ENCODE measurements at places on chromosomes 12 and 14.

DNA sequence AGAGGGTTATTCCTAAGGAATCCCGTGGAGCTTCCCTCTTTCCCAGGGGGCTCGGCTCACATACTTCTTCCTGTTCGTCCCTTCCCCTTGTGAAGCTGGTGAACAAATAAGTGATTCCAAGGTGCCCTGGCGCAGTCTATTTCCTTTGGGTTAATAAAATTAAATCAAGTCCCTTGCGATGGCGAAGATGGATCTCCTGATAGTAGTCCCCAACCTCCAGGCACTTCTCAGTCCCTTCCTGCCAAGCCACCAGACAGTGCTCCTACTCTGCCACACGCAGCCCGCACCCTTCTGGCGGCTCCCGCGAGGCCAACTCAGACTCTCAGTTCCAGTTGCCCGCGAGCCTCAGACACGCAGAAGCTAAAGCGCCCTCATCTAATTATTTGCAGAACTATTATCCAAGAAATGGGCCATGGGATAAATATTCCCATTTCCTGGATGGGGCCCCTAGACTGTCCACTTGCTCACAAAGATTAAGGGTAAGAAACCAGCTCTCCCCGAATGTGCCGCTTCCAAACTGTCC is 2.4 kb upstream of the SIX6 start:
- no peak for DNase-seq

DNA sequence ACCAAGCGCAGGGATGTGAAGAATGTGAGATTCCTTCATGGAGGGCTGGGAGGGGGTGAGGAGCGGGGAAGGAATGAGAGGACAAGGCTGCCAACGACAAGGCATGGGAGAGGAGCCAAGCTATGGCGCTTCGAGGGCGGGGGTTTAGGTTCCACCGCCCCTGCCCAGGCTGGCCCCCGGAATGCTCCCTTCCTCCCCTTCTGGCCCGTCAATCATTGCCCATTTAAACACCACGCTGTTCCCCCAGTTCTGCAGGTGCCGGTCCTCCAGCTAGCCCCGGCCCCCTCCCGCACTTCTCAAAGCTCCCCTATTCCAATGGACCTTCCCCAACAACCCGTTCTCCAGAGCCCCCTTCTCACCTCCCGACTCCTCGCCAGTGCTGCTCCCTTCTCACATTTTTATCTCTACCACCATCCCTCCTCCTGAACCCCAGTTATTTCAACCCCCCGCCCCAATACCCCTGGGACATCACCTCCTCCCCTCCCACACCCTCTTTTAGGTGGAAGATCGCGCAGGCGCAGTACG is 428 bp downstream of the RNF41 start:
- DNase-seq: no peak

DNA sequence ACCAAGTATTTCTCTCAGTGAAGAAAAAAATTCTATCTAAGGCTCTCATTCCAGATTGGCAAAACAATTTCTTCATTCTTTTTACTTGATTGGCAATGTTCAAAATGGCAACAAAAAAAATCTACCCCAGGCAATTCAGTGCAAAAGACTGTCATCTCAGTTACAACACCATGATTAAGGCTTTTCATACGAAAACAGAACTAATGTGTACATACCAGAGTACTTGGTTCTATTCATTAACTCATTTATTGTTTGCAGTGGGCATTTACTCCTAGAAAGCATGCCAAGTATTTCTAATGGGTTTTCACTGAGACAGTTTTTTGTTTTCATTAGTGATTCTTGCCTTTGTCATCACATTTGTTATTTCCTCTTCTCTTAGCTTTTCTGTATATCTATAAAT is 33.0 kb downstream of the DBX2 start:
- no peak for DNase-seq

- no peak for DNase-seq
These were observed 53.6 kb downstream of the PPFIA2 start for GRCh38 chr12:81705586-81705985.

- DNase-seq: peak; percentile 84
These were observed 23.0 kb upstream of the TTC7B start for GRCh38 chr14:90839024-90839888.

DNA sequence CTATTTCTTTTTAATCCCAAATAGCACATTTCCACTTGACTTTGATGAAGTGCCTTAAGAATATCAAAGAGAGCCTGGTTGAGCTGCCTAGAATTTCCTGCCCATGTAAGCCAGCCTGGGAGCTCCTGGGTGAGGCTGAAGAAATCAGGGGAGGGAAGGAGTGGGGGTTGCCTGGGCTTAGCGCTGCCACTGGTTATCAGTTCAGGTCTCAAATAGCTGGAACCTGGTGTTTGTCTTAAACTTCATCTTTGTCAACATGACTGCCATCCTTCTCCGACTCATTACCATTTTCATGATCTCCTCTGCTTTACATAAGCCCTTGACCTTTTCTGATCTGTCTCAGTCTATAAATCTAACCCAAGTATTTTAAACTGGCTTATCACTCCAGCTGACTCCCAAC is 151.5 kb downstream of the TTC8 start:
- no peak for DNase-seq

GRCh38 chr14:89669193-89669592 is 252.2 kb upstream of the FOXN3 start:
- peak; percentile 27 for DNase-seq
